ENCODE measurements at places on chromosomes 7 and 10.
A peak's percentile ranks its signal among the peaks of the same experiment; 100 is the strongest.

DNA sequence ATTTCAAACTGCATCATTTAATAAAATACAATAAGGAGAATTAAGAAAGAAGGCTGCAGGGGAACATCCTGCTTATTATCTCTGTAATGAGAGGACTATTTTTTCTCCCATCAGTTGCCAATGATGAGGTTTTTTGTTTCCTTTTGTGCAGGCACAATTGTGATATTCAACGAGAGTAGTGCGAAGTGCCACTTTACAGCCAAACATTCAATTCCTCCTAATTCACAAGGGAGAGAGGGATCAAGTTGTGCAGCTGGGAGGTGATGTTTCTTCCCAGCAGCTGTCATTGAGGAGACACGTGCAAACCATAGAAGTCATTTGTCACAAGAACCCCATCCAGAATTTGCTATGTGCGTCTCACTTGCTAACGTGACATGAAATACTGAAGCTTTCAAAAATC is 81.6 kb upstream of the ICA1 start:
- no peak for DNase-seq

GRCh38 chr10:119973281-119973680 is 80.8 kb downstream of the SEC23IP start:
- no peak for DNase-seq

DNA sequence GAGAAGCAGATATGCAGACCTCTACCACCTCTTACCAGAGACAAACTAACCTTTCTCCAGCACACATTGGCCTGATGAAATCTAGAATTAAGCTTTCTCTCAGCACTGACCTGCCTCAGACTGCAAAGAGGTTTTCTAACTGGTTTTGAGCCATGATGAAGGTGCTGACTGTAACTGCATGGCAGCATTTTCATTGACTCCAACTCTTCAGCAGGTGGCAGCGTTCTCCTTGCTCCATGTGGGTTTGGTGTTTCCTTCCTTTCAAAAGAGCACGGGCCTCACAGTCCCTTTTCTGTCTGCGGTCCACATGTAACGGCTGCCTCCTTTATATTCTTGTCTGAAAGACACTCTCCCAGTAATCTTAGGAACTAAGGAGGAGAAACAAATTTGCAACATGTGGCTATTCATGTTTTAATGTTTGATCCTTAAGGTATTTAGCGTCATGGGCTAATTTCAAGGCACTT is 12.6 kb downstream of the KLLN start:
- DNase-seq = peak; percentile 25

GRCh38 chr10:78729800-78730199 is 339.0 kb upstream of the ZMIZ1 start:
- DNase-seq = no peak
